RPMI7951 (cell line): ENCODE measurements at places on chromosomes 2 and 18.
A peak's percentile ranks its signal among the peaks of the same experiment; 100 is the strongest.

DNA sequence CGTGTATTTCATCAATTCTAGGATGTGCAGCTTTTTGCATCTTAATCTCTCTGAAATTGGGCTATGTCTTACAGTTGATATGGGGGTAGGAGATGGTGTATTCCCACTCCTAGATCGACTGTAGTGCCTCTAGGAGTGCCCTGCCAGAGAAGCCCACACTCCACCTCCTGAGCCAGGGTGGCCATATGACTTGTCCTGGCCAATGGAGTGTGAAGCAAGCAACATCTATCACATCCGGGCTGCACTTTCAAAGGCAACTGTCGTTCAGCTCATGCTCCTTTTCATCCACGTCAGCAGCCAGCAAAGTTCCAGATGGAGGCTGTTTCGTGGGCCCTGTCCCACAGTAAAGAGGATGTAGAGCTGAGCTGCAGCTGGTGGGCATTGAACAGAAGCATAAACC is 149.4 kb upstream of the SLC1A4 start:
- no peak for DNase-seq

DNA sequence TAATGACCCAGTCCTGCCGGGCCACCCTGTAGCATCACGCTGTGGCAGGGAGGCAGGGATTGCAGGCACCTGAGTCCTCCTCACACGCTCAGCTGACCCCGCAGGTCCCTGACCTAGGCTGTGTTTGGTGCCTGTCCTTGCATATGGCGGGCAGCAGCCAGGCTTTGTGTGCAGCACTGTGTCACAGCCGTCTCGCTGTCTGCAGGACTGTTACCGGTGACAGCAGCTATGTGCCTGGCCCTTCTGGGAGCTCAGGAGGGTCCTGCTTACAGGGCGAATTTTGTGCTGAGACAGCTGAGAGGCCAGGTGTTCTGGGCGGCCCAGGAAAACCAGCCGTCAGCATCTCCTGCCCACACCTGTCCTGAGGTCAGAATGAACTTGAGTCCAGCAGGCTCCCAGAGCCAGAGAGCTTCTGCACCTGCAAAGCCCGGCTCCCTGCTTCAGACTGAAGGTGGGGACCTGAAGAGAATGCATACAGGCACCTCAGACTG is 10.4 kb upstream of the ARID5A start:
- no peak for DNase-seq

DNA sequence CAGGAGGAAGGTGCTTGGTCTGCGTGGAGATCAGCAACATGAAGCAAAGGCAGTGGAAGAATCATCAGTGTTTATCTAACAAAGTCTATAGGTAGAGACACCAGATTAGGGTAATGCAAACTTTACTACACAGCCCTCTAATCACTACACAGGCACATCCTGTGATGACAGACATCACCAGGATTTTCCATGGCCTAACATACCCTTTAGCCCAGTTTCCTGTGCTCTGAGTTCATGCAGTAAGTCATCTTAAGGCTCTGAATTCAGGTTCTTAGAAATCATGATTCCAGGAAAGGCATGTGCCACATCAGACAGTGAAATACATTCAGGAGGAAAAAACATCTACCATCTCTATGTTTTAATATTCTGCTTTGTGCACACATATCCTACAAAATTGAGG is 708.5 kb upstream of the SLC8A1 start:
- DNase-seq = no peak

GRCh38 chr2:207054521-207054920 is 111.2 kb downstream of the KLF7 start:
- DNase-seq = no peak

- peak; percentile 22 for DNase-seq
Measured at GRCh38 chr2:217660423-217660822, 342.4 kb downstream of the TNS1 start.

- DNase-seq = peak; percentile 16
Measured at GRCh38 chr2:126824663-126825062, 74.0 kb upstream of the TEX51 start.

GRCh38 chr18:40866968-40867367 is 1088.1 kb upstream of the PIK3C3 start:
- no peak for DNase-seq

DNA sequence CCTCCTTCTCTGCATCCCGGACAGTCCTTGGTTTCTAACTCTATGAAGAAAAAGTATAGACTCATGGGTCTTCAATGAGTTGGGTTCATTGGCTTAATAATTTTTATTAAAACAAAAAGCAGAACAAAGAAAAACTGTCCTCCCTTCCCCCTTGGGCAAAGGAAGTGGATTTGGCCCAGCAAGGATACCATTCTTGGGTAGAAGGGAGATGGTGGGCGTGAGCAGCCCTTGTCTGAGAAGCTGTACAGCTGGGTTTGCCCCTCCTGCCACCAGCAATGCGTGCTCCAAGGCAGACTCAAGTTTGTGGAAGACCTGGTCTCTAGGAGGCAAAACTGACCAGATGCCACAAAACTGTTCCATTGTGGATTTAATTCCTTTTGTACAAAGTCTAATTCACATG is 12.7 kb downstream of the PCARE start:
- DNase-seq = no peak

DNA sequence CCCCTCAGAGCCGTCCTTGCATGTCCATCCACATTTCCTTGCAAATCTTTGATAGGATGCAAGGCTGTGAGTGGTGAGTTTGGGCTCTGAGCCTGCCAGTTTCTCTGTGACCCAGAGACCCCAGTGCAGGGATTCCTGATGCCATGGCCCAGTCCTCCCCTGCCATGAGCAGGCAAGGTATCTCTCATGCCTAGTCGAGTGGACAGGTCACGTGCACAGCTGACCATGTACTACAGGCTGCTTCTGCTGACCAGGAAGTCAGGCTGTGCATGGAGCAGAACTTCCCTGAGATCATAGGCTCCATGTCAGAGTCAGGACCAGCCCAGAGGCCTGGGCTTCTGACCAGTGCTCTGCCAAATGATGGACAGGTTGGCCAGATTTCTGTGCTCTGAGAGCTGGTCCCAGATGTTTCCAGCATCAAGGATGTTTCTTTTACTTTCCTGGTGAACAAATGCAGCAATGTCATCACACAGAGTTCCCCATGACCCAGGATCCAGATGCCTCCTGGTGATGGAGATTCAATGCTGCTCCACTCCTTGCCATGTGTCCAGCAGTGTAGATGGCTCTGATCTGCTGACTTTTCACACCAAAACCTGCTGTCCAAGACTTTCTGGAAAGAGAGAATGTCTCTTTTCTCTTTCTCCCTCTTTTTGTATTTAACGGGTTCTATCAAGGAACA is 321.6 kb upstream of the HS6ST1 start:
- DNase-seq = no peak

DNA sequence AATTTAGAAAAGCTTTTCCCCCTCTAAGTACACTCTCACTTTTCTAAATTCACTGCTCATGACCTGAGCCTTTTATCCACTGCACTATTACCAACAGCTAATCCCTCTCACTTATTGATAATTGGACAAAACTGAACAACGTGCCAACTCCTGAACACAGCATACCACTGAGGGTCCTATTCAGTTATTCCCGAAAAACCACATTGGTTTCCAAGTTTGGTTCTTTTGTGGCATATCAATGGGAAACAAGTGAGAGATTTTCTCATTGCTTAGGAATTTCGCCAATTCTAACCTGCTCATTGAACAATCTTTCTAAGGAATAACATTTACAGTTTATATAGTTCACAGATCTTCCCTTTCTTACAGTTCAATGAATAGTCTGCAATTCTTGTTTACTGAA is 977.4 kb downstream of the TMEM182 start:
- no peak for DNase-seq

- no peak for DNase-seq
Measured at GRCh38 chr18:46398625-46399024, 258.4 kb downstream of the LOXHD1 start.

GRCh38 chr2:191631754-191632153 is 46.2 kb upstream of the NABP1 start:
- DNase-seq = peak; percentile 90

DNA sequence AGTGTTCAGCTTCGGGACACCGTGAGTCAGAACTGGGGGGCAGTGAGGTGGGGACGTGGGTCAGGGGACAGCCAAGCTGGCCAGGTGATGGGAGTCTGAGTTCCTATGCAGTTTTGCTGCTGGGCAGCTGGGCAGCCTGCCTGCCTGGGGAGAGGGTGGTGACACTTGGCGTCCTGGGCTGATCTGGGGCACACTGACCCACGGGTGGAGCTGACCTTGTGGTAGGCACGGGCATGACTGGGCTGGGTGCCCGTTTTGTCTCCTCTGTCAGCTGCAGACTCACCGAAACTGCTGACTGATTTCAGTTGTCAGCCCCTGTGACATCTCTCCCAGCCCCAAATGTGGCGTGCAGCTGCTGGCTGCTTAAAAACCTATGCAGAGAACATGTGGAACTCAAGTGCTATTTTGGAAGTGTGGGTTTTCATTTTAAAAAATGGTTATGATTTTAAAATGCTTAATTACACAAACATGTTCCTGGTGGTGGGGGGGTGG is 32.6 kb upstream of the E2F6 start:
- peak; percentile 65 for DNase-seq

GRCh38 chr2:8538931-8539621 is 142.8 kb upstream of the ID2 start:
- DNase-seq = no peak

DNA sequence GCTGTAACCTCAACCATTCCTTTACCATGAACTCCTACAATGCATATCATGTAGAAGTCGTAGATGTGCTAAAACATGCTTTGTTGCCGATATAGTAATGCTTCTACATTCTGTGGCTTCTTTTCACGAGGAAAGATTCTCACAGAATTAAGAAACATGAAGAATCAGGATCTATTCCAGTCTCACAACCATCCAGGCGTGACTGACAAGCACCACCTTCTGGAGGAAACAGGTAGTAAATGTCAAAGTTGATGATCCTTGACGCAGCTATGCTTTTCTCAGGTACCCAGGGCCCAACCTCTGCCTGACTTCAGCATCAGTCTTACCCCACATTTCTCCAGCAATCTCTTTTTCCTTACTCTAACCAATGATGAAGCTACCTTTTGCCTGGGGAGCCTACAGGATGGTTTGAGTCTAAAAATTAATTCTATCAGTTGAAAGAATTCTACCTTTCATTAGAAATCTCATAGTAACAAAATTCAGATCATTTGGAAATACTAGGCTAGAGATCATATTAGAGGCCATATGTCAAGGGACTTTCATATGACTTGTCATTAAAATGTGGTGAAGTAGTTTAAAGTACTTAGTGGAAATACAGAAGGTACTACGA is 123.3 kb upstream of the RND3 start:
- peak; percentile 57 for DNase-seq

GRCh38 chr18:42533009-42533575 is 578.1 kb downstream of the PIK3C3 start:
- no peak for DNase-seq

DNA sequence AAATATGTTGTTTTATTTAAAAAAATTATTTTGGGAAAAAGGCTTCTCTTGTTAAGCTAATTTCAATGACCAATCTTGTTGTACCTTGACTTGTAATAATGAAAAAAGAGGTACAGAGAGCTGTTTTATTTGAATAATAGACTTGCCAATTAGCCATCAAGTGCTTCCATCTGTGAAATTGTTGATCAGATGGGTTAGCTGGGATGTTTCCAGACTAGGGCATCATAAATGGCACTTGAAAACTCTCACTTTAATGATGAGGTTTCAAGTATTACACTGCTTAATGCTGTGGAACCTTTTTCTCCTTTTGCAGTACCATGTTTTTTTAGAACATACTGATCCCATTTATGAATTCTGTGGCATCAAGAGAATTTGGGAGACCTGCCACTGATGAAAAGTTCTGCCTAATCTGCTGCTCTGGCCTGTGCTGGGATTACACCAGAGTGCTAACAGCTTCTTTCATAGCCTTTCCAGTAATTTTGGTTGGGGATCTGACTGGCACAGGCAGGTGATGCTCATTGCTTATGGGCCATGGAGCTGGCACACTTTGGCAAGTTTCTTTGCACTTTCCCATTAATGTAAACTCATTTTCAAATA is 24.2 kb downstream of the PSMD14 start:
- no peak for DNase-seq

DNA sequence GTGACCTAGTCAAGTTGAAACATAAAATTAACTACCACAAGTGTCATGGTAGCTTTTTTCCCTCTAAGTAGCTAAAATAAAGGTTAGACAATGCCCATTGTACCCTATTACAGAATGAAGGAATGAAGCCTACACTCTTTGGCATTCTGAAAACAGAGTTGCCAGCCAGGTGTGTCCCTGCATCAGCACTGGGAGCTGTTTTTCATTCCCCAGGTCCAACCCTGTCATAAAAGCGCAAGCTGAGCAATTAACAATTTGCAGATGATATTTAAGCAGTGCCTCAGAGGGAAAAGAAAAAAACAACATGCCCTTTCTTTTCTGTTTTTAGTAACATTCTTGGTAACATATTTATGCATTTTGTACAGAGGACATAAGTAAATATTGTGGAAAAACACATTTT is 46.8 kb upstream of the MGAT4A start:
- DNase-seq = no peak

DNA sequence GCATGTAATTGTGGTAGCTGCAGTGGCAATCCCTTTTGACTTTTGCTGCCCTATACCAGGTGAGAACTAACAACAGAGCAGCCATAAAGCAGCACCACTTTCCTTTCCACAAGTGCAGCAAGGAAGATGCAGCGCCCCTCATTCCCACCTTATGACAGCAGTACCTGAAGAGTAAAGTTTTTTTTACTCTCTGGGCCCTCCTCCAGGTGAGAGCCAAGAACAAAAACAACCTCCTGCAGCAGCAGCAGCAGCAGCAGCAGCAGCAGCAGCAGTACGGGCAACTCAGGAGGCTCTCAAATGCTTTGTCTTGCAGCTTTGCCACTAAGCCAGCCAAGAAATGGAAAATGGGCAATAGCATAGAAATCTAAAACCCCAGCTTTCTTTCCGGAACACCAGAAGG is 397.5 kb downstream of the FIGN start:
- no peak for DNase-seq

- peak; percentile 48 for DNase-seq
Measured at GRCh38 chr18:57833441-57834101, 30.5 kb upstream of the ATP8B1 start.

DNA sequence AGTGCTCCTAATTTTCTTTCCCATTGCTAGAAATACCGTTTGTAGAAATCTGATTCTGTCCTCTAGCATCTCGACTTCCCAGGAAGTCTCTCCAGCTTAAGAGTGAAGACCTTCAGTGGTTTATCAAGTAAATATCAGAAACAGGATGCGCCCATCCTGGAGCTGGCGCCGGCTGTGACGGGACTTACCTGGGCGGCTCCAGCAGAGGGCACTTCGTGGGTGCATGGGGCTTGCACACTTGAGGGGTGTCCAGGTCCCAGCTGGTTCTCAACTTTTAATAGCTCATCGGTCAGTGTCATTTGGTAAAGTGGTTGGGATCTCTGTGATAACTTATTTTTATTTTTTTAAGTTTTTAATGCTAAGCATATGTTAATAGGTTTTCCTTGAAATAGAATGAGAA is 167.0 kb upstream of the TPO start:
- DNase-seq = no peak

GRCh38 chr18:2657788-2658458 is 2.4 kb downstream of the SMCHD1 start:
- DNase-seq = peak; percentile 66

- DNase-seq = peak; percentile 85
Measured at GRCh38 chr2:112033600-112033999, 21.5 kb upstream of the TMEM87B start.

GRCh38 chr2:223199531-223200515 is 147.8 kb downstream of the KCNE4 start:
- no peak for DNase-seq
